Mesenchymal stem cell (in vitro differentiated cells and primary cell): ENCODE measurements at places on chromosomes 4 and X.

GRCh38 chr4:815464-816146, 10.3 kb downstream of the CPLX1 start:
- no peak for DNase-seq

DNA sequence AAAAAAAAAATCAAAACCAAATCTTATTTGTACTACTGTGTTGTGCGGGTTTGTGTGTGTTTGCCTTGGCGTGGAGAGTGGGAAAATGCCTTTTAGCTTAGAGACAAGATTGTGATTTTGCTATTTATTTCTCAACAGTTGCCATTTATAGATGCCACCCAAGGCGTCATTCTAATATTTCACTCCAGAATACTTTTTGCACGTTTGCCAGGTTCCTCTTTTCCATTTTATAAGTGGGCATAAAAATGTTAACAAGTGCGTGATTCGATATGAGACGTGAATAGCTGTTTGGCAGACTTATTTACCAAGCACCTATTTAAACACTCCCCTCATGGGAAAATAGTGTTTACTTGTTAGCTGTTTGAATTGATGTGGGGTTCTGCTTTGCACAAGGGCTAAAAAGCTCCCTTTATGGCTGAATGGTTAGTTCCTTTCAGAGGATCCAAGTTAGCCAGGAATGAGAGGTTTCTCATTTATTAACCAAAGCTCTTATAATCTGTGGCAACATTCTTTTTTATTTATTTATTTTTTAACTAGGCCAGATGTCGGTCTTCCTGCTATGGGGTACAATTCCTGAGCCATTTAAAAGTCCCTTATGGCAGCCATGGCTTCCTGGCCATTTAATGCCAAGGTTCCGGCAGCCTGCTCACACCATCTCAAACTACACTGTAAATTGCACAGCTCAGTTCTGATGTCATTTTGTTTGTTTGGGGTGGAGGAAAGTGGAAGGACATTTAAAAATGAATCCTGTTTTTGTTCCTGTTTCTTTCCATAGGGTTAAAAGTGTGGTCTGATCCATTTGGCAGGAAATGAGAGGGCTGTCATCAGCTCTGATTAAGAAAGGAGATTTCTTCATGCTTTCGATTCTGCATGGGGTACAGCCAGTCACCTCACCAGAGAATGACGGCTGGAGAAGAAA, 14.6 kb downstream of the SMIM20 start:
- no peak for DNase-seq

DNA sequence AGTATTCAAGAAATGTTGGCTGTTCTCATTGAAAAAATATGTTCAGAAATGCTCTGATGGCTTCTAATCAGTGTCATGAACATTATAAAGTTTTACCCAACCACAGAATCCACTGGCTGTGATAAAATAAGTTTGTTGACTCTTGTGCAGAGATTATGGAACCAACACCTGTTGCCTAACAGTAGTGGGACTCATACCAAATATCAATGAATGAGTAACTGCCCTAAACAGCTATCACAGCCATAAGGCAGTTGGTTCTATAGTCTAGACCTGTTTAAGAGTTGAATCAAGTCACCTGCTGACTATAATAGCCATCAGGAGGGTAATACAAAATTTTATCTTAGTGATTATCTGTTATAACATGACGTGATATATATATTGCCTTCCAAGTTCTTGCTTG, 168.3 kb downstream of the ATOH1 start:
- DNase-seq: no peak

GRCh38 chr4:145035494-145036136, 62.4 kb downstream of the ANAPC10 start:
- DNase-seq: peak; percentile 11

DNA sequence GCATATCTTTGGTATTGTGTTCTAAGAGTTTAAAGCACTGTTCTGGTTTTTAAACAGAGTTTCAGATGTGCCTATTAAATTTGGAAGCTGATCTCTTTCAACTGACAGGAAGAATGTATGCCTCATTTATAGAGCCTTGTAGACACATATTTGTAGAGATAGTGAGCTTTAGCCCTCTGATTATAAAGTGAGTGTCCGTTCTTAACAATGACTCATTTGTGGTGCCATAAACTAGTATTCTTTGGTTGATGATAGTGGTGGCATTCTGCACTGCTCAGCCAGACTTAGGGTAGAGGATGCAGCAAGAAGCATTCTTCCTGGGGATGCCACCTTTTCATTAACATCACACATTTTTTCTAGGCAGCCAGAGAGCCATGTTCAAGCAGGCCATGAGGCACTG, 121.7 kb downstream of the TLL1 start:
- DNase-seq: peak; percentile 14

DNA sequence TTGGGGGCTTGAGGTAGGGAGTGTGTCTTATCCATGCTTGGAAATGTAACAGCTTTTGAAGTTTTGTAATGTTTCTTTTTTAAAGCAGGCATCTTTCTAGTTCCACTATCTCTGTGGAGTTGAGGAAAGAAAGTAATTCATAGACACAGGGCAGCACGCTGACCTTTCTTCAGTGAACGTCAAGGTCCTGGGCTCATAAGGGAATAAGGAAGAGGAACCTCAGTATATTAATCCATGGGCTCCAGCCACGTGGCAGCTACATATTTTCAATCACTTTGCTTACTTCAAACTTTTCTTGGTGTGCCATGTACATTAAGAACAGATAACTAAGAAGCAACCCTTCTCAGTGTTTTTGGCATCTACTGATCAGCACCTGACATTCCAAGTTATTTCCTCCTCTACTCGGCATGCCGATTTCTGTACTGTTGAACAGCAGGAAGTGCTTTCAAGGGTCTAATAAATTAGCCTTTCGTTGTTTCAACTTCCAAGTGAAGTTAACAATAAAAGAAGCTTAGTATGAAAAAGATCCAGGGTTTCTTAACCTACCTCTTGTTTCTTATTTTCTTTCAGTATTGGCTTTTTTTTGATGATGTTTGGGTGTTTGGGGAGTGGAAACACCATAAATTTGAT, 88.2 kb downstream of the SORBS2 start:
- DNase-seq: no peak

GRCh38 chrX:106341823-106342222, 173.7 kb downstream of the PWWP3B start:
- DNase-seq: no peak
